NCI-H1048 (cell line): ENCODE measurements at places on chromosomes 5 and 9.

DNA sequence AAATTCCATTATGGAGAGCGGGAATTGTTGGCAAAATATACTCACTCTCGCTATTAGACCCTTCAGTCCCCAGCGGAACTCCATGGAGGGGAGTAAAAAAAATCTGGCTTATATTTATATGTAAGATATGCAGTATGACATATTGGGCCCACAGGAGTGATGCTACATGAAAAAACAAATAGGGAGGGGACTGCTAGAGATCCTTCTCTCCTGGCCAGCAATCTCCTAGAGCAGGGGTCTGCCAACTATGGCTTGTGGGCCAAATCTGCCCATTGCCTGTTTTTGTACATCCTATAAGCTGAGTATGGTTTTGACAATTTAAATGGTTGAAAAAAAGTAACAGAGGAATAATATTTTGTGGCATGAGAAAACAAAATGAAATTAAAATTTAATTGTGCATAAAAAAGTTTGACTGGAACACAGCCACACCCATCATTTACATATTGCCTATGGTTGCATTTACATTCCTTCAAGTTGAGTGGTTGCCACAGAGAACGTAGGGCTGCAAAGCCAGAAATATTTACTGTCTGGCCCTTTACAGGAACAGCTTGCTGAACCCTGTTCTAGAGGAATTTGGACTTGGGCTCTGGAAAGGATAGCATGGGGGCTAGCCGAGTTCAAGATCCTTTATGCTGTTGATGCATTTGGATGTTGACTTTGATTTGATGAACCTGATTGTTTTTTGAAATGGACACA is 197.3 kb upstream of the CLINT1 start:
- no peak for DNase-seq

- DNase-seq = no peak
These were observed 30.3 kb upstream of the DENND4C start for GRCh38 chr9:19200229-19200628.

- DNase-seq = no peak
These were observed 659.2 kb downstream of the MTRR start for GRCh38 chr5:8528106-8528505.

GRCh38 chr9:99262949-99263418 is 40.9 kb downstream of the SEC61B start:
- DNase-seq = no peak

GRCh38 chr9:124443625-124444024 is 6.6 kb upstream of the ADGRD2 start:
- no peak for DNase-seq

DNA sequence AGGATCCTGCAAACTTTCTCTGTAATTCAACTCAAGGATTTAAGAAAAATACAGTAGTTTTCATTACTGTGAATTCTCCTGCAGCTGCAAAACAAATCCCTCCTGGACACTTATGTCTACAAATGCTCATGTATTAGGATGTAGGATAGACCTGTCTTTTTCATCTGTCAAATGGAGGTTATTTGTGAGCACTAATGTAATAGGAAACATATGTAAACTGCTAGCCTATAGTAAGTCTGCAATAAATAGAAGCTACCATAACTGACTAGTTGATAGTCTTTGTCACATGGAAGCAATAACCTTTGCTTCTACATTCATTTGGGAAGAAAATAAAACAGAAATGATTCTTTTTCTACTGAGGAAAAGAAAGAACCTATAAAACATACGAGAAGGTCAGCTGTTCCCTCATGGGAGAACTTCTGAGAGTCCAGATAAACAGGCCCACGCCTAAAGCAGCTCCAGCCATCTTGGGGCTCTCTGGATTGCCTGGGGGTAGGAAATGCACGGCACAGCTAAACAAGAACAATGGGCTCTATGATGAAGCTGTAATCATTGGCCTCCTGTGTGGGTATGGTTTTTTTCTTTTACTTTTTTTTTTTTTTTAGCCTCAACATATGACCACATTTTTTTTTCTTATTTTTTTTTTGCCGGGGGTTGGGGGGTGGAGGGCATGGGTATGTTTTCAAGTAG is 6.2 kb downstream of the KCNV2 start:
- DNase-seq = no peak

- no peak for DNase-seq
These were observed 5.2 kb downstream of the LRRTM2 start for GRCh38 chr5:138869763-138870500.

DNA sequence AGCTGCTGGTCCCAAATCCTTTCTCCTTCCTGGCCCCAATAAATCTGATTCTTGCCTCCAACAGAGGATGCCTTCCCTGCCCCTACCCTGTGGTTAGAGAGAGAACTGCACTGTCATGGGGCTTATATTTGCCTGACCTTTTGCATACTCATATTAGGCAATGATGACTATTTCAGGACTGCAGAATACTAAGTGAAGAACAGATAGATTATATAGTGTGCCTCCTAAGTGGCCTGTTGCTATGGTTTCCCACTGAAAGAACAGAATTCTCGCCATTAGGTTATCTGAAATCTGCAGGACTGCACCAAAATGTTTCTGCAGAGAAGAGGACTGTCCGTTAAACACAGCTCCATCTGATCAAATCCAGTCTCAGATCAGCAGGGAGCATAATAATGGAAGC is 87.3 kb upstream of the CCNG1 start:
- DNase-seq = no peak

GRCh38 chr5:123387313-123387712 is 35.9 kb downstream of the CEP120 start:
- no peak for DNase-seq

- no peak for DNase-seq
These were observed 126.2 kb upstream of the SLC28A3 start for GRCh38 chr9:84466580-84467285.

DNA sequence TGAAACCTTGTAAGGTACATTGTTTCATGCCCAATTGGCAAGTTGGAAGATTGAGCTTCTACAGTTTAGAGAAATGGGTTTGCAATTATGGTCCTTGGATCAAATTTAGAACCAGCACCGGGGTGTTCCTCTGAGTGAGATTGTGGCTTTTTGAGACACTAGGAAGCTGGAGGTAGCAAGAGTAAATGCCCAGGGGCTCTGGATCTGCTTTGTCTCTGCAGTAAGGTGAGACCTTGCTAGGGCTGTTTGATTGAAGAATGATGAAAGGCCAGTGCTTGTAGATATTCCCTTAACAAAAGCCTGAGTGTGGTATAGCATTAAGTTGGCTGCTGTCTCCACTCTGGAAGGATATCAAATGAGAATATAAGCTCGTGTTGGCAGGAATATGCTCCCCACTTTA is 36.0 kb downstream of the WWC1 start:
- DNase-seq = no peak

DNA sequence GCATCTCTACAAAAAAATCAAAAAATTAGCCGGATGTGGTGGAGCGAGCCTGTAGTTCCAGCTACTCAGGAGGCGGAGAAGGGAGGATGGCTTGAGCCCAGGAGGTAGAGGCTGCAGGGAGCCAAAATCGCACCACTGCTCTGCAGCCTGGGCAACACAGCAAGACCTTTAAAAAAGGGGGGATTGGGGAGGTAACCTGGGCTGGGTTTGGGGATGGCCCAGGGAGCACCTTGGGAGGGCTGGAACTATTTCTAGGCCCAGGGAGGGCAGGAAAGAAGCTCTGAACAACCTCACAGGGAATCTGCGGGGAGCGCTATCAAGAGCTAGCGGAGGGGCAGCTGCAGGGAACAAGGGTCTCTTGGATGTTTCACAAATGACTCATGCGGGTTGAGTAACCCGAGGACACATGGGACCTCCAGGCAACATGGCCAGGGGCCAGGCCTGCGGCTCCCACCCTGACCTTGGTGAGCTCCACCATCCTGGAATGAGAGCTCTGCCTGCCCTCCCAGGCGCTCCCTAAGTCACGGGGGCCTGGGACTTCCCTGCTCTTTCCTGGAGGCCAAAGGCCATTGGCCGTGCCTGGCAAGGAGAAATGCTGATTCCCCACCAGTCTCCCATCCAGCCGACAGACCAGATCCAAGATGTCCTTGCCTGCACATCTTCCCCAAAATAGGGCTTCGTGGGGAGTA is 23.4 kb downstream of the SARDH start:
- DNase-seq = no peak

DNA sequence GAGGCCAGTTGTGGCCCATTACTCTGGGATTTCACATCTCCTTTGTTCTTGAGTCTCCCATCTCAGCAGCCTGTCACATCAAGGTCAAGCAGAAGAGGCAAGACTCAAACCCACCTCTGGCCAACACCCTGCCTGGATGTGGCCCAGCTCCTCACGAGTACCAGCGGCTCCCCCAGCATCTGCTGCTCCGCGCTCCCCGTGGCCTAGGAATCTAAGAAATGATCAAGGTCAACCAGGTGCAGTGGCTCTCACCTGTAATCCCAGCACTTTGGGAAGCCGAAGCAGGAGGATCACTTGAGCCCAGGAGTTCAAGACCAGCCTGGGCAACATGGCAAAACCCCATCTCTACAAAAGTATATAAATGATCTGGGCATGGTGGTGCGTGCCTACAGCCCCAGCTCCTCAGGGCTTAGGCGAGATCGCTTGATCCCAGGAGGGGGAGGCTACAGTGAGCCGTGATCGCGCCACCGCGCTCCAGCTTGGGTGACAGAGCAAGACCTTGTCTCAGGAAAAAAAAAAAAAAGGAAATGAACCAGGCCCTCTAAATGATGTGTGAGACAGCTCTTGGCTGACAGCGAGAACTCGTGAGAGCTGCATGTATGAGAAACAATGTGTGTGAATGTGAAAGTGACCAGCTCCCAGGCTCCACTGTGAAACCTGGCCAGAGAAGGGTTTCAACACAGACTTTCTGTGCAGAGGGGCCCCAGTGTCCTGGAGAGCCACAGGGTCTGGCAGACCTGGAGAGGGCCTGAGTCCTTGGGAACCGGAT is 61.6 kb upstream of the ANGPTL2 start:
- no peak for DNase-seq

DNA sequence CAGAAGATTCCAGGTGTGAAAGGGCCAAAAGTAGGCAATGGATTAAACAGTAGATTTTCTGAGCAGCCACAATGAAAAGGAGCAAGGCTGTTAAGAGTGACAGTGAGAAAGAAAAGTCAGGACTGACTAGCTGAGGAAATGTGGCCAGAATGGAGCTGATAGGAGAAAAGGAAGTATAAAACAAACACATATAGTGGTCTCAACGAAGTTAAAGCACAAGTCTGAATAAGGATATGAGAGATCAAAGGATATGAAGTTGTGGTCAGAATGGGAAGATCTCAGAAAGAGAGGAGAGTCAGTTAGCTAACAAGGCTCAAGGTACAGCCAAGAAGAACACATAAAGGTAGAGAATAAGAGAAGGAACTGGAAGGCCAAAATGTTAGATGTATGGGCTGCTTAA is 39.9 kb downstream of the FNIP1 start:
- no peak for DNase-seq

DNA sequence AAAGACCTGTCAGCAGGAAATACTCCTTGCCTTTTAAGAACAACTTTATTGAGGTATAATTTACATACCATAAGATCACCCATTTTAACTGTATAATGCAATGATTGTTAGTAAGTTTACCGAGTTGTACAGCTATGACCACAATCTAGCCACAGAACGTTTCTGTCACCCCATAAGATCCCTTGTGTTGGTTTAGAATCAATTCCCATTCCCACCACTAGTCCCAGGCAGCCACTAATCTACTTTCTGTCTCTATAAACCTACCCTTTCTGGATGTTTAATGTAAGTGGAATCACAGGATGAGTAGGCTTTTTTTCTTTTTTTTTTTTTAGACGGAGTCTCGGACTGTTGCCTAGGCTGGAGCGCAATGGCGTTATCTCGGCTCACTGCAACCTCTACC is 4.4 kb downstream of the GPR107 start:
- no peak for DNase-seq

DNA sequence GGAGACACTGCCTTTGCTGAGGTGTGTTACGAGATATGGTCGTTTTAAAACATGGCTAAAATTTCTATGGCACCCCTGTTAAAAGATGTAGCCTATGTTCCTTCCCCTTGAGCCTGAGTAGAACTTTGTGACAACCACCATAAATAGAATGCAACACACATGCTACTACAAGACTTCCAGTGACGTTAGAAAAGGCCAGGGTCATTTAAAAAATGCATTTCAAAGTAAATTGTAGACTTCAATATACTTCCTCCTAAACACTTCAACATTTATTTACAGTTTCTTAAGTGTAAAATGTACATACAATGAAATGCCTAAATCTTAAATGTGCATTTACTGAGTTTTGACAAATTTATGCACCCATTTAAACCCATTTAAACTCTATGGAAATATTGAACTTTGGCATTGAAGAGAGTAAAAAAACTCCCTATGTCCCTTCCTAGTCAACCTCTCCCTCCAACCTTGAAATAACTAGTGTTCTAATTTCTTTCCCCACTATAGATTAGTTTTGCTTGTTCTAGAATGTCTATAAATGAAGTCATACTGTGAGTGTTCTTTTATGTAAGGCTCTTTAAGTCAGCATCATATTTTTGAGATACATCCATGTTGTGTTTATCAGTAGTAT is 160.5 kb downstream of the SLC12A2 start:
- no peak for DNase-seq

DNA sequence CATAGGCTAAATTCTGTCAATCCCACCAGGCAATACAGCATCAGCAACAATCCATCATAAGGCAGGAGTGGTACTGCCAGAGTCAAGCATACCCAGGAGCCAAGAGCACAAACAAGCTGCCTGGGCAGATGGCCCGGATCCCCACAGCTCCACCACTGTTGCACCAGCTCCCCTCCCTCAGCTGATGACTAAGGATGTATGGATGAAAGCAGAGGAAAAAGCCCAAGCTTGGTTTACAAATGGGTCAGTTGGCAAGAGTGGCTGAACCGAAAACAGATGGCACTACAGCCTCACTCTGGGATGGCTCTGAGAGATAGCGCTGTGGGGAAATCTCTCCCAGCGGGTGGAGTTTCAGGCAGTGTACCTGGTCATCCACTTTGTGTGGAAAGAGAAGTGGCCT is 29.4 kb downstream of the DROSHA start:
- DNase-seq = no peak

GRCh38 chr5:39783756-39784421 is 359.1 kb upstream of the DAB2 start:
- no peak for DNase-seq

- DNase-seq = no peak
These were observed 317.9 kb upstream of the IRX1 start for GRCh38 chr5:3277590-3278196.

- no peak for DNase-seq
These were observed 72.8 kb downstream of the APBA1 start for GRCh38 chr9:69599232-69599971.

GRCh38 chr5:170861917-170862766 is at the start of gene RANBP17:
TSS of gene RANBP17 (plus strand) at chr5:170862018.
- peak; percentile 79 for DNase-seq

GRCh38 chr5:61808091-61808490 is 476.0 kb downstream of the ZSWIM6 start:
- DNase-seq = no peak

DNA sequence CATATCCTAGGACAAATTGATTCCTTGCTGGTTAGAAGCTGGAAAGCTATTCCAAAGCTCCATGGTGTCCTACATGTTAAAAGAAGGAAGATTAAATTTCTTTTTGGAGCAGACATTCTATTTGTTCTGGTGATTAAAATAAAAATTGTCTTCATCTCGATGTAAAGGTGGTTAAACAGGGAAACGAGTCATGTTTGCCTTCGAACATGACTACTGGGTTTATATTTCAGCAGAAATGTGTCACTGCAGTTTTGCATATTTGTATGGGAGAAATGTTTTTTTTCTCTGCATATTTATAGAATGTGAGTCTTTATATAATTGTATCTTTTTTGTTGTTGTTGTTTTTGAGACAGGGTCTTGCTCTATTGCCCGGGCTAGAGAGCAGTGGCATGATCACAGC is 36.4 kb downstream of the ADAMTS12 start:
- DNase-seq = no peak

GRCh38 chr5:27908341-27908740 is 870.0 kb upstream of the CDH9 start:
- DNase-seq = no peak

GRCh38 chr9:101476576-101477208 is 41.1 kb upstream of the ALDOB start:
- no peak for DNase-seq
